Kidney epithelial cell (primary cell): ENCODE measurements at places on chromosomes 12 and 14.
A peak's percentile ranks its signal among the peaks of the same experiment; 100 is the strongest.

DNA sequence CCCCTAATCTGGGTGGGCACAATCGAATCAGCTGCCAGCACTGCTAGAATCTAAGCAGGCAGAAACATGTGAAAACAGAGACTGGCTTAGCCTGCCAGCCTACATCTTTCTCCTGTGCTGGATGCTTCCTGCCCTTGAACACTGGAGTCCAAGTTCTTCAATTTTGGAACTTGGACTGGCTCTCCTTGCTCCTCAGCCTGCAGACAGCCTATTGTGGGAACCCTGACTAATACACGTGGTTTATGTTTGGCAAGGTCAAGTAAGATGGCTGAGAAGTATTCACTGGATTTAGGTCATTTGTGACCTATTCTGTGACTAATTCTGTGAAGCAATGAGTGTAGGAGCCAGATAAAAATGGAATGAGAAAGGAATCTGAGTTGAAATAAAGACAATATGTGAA, 11.0 kb downstream of the GPR135 start:
- DNase-seq = peak; percentile 72

GRCh38 chr12:96099421-96099820, 64.0 kb upstream of the LTA4H start:
- DNase-seq = no peak

DNA sequence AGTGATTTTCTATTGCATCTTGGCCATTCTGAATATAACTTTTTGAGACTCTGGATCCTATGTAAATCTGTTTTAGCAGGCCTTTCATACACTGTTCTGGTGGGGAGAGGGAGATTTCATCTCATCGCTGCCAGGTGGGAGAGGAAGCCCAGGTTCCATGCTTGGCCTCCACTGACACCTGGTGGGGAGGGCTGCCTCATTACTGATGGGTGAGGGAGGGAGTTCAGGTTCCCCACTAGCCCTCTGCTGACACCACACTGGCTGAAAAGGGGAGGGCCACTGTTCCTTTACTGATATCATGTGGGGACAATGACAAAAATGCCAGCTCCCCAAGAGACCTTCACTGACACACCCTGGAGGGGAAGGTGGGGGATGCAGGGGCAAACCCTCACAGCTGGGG, 2.4 kb upstream of the GALNT8 start:
- DNase-seq = no peak

GRCh38 chr12:64411427-64411826, 7.2 kb downstream of the XPOT start:
- no peak for DNase-seq

DNA sequence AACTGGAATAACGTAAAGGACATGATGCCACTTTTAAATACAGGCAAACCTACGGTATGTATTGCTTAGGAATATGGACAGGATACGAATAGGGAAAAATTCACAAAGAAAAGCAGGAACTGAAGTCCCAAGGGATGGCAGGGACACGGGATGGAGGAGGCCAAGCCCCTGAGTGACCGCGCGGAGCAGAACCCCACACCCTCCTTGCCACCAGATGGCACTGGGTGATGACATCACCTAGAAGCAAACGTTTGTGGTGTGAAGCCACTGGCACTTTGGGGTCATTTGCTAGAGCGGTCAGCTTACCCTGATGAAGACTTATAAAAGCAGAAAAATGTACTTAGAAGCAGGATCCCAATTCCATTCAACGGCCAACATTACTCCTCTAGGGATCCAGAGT, 9.4 kb downstream of the DHX37 start:
- no peak for DNase-seq

DNA sequence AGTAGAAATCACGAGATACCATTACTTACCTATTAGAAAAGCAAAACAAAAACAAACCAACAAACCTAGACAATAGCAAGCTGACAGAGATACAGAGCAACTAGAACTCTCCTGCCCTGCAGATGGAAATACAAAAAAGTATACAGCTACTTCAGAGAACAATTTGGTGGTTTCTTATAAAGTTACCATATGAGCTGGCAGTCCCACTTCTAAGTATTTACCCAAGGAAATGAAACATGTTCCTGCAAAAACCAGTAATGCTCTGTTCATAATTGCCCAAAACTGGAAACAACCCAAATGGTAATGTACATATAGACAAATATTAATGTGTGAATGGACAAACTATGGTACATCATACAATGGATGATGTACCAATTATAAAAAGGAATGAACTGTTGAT, 31.7 kb downstream of the FUT8 start:
- DNase-seq = no peak

DNA sequence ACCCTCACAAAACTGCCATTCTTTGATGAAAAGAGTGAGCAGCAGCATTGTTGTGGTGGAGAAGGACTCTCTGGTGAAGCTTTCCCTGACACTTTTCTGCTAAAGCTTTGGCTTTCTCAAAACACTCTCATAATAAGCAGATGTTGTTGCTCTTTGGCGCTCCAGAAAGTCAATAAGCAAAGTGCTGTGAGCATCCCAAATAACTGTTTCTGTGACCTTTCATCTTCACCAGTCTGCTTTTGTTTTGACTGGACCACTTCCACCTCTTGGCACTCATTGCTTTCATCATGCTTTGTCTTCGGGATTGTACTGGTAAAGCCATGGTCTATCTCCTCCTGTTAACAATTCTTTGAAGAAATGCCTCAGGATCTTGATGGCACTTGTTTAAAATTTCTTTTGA, 424.7 kb upstream of the TMPO start:
- no peak for DNase-seq

DNA sequence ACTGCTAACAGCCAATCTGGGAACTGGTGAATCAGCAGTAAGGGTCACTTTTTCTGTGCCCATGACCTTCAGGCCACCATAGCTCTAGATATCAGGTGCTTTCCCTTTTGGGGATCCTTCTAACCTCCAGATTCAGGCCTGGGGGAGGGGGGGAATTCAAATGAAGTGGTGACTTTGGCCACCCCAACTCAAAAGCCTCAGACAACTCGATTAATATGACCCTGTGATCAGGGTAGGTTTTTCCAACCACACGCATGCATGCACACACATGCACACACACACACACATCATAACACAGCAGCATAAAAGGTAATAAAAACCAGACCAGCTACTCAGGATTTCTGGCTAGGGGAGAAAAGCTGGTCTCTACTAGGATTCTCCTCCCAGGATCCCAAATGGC, 5.3 kb downstream of the TBX3 start:
- no peak for DNase-seq

GRCh38 chr12:50828886-50829285, 13.8 kb upstream of the TMPRSS12 start:
- DNase-seq = no peak

GRCh38 chr12:10959804-10960203, 20.7 kb upstream of the TAS2R14 start:
- DNase-seq = no peak

- DNase-seq = no peak
These were observed 1.0 kb upstream of the PLEKHA5 start for GRCh38 chr12:19128485-19128884.

DNA sequence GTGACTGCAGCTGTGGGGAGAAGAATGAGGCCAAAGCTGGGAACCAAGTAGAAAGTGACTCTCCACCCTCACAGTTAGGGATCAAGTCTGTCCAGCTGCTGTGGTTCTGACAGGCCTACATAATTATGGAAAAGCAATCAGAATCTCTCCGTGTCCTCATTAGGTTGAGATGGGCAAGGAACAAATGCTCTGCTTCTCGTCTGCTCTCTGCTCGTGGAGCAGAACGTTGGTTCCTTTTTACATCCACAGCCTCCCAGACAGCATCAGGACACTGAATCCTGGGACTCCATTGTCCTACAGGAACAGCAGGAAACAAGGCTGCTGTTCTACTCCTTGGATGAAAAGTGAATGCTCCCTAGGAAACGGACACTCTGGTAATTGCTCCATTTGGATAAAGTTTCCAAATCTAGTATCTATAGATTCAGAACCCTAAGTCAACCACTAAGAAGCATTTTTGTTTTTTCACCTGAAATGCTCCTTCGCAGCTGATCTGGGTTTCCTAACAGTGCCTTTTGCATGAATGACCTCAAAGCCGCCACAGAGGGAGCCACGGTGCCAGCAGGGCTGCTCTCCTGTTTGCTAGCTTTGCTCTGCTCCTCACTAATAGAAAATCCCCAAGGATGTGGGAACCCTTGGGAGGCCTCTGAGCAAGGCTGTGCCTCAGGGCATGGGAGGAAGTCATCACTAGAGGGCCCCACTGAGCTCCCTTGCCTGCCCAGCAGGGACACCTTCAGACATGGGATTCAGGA, 102.0 kb downstream of the EGLN3 start:
- peak; percentile 37 for DNase-seq

- no peak for DNase-seq
These were observed 1.7 kb downstream of the OTX2 start for GRCh38 chr14:56808383-56809269.

DNA sequence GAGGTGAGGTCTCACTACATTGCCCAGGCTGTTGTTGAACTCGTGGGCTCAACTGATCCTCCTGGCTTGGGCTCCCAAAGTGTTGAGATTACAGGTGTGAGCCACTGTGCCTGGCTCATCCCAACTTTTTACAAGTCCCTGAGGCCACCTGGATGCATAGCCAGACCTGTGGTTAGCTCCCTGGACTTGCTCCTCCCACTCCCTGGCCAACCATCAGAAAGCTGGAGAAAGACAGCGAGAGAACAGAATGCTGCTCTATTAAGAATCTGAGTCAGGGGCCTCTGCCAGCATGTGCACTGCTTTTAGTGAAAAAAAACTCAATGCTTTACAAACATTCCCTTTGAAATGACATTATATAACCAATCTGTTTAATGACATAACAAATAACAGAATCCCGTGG, 78.2 kb downstream of the RBM19 start:
- no peak for DNase-seq

DNA sequence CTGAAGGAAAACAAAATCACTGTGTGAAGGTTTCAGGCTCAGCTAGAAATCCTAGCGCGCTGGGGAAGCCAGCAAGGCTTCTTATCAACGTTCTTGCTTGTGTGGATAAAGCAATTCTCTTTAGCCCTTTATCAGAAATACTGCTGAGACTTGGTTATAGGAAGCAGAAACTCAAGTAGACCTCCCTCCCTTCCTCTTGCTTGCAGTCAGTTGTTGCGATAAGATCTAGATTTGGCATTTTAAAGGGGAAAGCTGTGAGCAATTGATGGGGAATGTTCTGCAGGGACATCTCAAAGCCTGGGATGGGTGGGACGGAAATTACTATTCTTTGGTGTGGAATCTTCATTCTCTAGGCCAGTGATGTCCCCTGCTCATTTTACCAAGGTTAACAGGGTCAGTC, 76.4 kb upstream of the ANO4 start:
- no peak for DNase-seq

GRCh38 chr12:127810041-127810440, 456.9 kb upstream of the TMEM132C start:
- DNase-seq = peak; percentile 79

- no peak for DNase-seq
These were observed 453.8 kb upstream of the TMEM132C start for GRCh38 chr12:127813147-127813546.

- no peak for DNase-seq
These were observed 44.5 kb downstream of the CORO1C start for GRCh38 chr12:108686780-108687179.
